Heart right ventricle (tissue), 16 donors: ENCODE measurements at places on chromosomes 6 and 20. TPM values are rescaled to one million over a fixed set of nuclear protein-coding genes. Genes with fewer than 3 reads are reported as not detected.

DNA sequence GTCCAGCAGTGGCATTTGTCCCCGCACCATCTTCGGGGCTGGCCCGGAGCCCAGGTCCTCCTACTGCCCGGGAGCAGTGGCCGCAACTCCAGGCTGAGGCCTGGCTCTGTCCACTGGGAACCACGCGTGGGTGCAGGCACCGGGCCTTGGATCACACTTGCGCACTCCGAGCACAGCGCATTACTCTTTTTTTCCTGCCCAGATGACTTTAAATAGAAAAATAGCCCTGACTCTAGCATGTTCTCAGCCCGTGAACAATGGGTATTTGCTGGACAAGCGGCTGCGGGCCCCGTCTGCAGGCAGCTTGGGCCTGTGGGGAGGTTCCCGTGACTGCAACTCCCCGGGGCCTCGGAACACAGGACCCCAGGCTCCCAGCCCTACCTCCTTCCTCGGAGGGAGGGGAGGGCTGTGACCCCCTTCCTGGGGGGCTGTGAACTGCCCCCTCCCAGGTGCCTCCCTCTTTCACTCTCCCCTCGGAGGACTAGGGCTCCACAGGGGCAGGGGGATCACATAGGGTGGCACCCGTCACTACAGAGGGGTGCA, 162.2 kb downstream of the TBXT start:
- H3K27ac ChIP-seq: peak overlapping the region; percentile 84
- peaks cover 42% of the 10 kb centered on the region for H3K4me1 ChIP-seq
- no peaks in the 10 kb centered on the region for H3K36me3 ChIP-seq
- peak; percentile 72 for DNase-seq
- peak overlapping the region; percentile 39 for H3K4me3 ChIP-seq

DNA sequence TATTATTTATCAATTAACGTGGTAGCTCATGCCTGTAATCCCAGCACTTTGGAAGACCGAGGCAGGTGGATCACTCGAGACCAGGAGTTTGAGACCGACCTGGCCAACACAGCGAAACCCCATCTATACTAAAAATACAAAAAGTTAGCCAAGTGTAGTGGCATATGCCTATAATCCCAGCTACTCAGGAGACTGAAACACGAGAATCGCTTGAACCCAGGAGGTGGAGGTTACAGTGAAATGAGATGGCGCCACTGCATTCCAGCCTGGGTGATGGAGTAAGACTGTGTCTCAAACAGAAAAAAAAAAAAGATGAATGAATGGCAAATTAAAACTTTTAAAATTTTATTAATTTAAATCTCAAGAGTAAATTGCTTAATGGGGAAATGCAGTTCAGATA, 299.6 kb downstream of the CLVS2 start:
- H3K36me3 ChIP-seq: no peaks in the 10 kb centered on the region
- H3K27me3 ChIP-seq: no peaks in the 10 kb centered on the region
- H3K4me1 ChIP-seq: no peaks in the 10 kb centered on the region

DNA sequence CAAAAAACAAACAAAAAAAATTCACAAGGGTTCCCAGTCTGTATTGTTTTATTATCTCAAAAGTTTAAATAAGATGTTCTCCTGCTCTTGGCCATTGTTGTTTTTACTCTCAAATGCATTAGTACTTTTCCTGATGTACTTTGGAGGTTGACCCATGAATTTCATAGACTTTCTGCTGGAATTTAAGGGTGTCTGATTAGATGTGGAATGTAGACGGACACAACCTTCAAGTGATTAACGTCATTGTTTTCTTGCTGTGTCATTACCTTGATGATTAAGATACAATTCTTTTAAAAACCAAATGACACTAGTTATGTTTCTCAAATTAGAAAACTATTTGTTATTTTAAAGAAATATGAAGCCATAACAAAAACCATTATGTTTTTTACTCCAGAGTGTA, 421.4 kb upstream of the RUNX2 start:
- no peaks in the 10 kb centered on the region for H3K4me1 ChIP-seq
- no peak overlapping the region for H3K4me3 ChIP-seq
- H3K36me3 ChIP-seq: no peaks in the 10 kb centered on the region
- H3K27ac ChIP-seq: no peak overlapping the region
- DNase-seq: no peak
- no peaks in the 10 kb centered on the region for H3K27me3 ChIP-seq

DNA sequence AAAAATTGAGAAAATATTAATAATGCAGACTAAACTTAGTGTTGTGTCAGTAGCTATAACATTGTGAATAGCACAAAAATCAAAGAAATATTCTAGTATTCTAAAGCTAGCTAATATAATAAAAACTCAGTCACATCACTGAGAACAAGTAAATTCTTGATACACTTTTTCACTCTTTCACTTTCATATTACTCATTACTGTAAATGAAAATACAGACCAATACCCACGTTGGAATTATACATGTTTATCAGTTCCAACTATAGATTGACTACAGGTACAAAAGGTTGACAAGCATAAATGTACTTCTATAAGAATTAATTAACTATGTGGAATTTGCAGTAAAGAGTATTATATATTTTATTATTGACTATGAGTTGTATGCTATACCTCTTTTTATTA, 1043.4 kb upstream of the FLRT3 start:
- no peak overlapping the region for H3K27ac ChIP-seq
- no peaks in the 10 kb centered on the region for H3K4me1 ChIP-seq
- no peak for DNase-seq

MLIP gene
- 102 TPM for polyA plus RNA-seq

OR2J3 gene
- polyA plus RNA-seq: not detected
